Pulmonary artery endothelial cell (primary cell): ENCODE measurements at places on chromosomes 6 and 20.

GRCh38 chr6:44498436-44498835 is 110.9 kb downstream of the CDC5L start:
- no peak for DNase-seq

GRCh38 chr6:146014233-146014632 is 14.6 kb upstream of the GRM1 start:
- no peak for DNase-seq

GRCh38 chr6:109300874-109301273 is 81.4 kb downstream of the CD164 start:
- no peak for DNase-seq

DNA sequence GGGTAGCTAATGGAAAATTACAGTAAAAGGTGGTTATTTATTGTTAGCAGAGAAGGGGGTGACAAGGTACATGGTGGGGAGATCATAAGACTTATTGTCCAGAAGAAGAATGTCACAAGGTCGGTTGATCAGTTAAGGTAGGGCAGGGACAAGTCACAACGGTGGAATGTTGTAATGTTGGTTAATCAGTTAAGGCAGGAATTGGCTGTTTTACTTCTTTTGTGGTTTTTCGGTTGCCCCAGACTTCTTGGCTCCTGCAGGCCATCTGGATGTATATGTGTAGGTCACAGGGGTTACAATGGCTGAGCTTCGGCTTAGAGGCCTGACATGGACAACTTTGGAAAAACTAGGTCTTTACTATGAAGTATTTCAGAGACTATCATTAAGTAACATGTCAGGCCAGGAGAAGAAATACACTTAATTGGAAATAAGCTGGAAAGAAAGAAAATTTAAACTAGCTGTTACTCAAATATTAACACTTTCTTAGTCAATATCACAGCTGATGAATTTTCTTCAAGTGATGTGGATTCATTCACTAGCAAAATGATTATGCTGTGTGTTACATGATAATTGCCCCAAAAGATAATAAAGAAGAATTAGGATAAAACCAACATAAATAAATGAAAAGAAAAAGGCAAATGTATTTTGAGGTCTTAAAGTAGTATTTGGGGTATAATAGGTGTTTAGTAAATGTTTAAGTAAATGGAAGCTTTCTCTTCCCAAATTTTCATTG is 4.4 kb downstream of the AIG1 start:
- DNase-seq, result no peak

GRCh38 chr6:31878222-31878621 is 575 bp downstream of the SLC44A4 start:
- DNase-seq, result no peak

DNA sequence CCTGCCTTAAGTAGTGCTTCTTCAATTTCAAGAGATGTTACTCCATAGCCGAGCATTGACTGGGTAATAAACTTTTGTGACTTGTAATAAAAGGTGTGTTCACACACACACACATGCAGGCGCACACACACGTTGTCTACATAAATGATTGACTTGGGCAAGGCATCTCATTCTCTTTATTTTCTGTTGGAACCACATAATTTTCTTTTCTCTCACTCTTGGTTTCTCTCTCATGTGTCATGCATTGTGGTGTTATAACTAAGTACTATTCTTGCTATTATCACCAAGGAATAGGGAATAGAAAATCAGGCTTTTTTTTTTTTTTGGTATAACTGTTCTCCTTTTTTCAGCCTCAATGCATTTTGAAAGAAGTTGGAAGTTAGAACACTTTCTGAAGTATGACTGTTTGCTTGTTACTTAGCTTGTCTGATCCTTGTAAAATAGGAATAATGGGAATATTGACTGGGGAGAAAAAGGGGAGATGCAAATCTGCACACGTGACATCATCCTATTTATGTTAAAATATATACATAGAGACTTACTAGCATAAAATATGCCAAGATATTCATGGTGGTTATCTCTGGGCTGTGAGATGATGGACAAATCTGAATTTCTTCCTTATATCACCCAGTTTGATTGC is 26.1 kb upstream of the CD83 start:
- DNase-seq, result no peak
